Stimulated activated CD8-positive, alpha-beta memory T cell treated with anti-CD3 and anti-CD28 coated beads, Interleukin-7, amount 100 ng/mL, for 1 hour (primary cell): ENCODE measurements at places on chromosomes 7 and 10.

- no peak for DNase-seq
Observed at GRCh38 chr10:129810-130209, 5.4 kb upstream of the ZMYND11 start.

DNA sequence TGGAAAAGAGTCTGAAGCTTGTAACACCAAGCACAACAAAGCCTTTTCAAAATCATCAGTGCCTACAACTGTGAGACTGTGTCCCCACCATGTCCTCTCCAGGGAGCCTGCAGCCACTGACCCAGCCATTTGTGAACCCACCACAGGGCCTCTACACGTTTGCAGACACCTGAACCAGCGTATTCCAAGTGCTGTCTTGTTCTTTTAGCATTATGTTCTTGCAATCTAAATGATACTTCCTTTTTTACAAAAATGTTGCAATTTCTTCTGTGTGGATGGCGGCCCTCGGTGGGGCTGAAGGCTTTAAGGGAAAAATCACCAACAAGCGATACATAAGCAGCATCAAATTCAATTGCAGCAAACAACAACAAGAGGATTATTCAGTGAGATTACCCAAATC lies 403.2 kb upstream of the MGMT start:
- no peak for DNase-seq

GRCh38 chr7:22386206-22386858 lies 29.4 kb upstream of the RAPGEF5 start:
- DNase-seq, result no peak

DNA sequence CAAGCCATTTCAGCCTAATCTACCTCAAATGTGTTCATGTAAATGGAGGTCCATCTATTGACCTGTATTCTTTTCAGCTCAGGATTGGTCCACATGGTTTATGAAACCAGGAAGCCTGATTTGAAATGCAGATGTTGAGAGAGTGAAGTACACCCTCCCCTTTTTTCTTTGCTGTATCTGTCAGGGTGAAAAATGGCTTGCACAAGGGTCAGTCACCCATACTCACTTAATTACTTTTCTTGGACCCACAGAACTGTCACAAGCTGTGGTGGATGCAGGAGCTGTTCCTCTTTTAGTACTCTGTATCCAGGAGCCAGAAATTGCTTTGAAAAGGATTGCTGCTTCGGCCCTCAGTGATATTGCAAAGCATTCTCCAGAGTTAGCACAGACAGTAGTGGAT lies 41.2 kb downstream of the SPAG6 start:
- no peak for DNase-seq

DNA sequence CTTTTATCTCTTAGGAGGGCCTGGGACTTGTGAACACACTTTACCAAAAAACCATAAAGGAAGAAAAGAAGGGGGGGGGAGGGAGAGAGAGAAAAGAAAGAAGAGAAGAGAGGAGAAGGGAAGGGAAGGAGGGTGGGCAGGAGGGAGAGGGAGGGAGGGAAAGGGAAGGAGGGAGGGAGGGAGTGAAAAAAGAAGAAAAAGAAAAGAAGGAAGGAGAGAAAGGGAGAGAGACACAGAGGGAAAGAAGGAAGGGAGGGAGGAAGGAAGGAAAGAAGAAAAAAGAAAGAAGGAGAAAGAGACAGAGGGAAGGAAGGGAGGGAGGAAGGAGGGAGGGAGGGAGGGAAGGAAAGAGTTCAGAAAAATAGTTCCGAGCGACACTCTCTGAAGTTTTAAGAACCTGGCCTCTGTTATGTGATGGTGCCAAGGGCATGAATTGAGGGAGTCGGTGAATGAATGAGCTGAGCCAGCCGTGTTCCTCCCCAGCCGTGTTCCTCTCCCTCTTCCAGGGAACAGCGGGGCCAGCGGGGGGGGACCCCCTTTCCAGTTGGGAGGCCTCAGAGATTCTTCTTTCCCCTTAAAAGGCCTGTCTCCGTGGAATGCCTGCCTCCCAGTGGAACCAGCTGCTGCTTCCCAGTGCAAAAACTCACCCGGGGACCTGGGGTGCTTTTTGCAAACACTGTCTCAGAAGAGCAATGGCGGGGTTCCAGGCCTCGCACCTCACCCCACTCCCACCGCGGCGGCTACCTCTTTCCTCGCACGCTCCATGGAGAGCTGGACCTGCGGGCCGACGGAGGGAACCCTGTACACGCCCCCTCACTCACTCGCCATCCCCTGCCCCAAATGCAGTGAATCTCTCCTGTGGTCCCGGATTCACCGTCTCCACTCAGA lies 84.1 kb downstream of the FOXL3 start:
- no peak for DNase-seq

- DNase-seq, result no peak
Observed at GRCh38 chr7:155996718-155997280, 184.5 kb upstream of the SHH start.

DNA sequence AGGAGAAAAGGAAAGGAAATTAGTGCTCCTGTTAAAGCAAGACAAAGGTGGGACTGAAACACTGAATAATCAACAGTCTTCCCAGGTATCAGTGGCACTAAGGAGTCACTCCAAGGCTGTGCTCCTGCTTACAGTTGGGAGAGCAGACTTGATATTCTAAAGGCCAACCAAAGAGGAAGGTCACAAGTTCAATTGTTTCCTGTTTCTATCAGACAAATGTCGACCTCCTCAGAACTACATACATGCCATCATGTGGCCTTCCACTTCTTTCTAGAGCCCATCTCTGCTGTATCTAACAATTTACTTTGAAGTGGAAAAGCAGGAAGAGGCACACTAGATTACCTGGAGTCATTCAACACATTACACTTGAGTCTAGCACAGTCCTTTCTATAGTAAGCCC lies 3.4 kb downstream of the ZNF239 start:
- DNase-seq, result no peak

DNA sequence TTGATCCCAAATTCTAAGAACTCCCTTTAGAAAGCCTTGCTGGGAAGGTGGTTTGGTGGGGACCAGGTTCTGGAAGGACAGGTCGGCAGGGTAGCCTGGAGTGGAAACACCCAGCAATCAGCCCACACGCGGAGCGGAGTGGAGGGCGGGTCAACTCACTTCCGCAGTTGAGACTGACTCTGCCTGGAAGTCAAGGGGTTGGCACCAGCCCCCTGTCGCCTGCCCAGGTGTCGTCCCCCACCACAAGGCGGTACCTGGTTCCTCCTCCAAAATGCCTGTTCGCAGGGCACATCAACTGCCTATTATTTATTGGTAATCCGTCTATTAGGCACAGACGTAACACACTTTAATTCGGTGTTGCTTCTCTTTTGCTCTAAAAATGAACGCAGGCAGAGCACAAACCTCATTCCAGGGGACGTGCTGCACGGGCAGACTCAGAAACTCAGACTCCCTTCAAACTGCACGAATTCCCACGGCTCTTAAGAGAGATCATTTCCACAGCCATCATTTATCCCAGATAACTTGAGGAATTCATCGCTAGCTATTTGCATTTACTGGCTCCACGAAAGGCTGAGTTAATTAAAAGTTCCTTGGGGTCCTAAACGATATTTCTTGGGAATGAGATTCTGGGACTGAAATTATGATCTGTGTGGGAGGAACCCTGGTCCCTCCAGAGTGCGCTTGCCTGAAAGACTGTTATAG lies 248.2 kb upstream of the PPP2R2D start:
- no peak for DNase-seq

- no peak for DNase-seq
Observed at GRCh38 chr10:34811968-34812514, 3.1 kb downstream of the PARD3 start.

DNA sequence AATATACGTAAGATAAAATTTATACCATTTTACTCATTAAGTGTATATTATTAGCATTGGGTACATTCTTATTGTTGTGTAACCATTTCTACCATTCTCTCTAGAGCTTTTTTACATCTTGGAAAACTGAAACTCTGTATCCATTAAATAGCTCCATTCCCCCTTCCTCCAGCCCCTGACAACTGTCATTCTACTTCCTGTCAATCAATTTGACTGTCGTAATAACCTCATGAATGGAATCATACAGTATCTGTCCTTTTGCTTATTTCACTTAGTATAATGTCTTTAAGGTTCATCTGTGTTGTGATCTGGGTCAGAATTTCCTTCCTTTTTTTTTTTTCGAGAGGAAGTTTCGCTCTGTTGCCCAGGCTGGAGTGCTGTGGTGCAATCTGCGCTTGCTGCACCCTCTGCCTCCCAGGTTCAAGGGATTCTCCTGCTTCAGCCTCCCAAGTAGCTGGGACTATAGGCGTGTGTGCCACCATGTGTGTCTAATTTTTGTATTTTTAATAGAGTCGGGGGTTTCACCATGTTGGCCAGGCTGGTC lies 15.6 kb downstream of the ZRANB1 start:
- DNase-seq, result no peak

- DNase-seq, result no peak
Observed at GRCh38 chr7:141281311-141281710, 207.4 kb downstream of the TMEM178B start.

DNA sequence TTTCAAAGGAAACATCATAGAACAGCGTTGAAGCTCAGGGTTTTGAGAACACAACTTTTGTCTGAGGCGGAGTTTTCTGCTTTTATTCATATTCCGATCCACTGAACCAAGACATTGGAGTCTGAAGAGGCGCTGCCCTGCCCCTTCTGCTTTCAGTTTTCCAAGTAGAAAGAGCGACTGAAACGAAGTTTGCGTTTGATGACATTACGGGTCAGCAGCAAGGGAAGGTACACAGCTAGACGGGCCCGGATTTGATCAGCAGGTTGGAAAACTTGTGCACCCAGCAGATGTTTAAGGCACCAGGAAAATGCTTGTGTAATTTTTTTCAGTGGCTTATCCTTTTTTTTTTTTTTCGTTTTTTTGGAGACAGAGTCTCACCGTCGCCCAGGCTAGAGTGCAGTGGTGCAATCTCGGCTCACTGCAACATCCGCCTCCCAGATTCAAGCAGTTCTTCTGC lies 720 bp downstream of the SUN1 start:
- no peak for DNase-seq

- no peak for DNase-seq
Observed at GRCh38 chr7:38727184-38727940, 96.2 kb upstream of the AMPH start.

- no peak for DNase-seq
Observed at GRCh38 chr7:139103057-139103815, 6.3 kb downstream of the ZC3HAV1 start.

DNA sequence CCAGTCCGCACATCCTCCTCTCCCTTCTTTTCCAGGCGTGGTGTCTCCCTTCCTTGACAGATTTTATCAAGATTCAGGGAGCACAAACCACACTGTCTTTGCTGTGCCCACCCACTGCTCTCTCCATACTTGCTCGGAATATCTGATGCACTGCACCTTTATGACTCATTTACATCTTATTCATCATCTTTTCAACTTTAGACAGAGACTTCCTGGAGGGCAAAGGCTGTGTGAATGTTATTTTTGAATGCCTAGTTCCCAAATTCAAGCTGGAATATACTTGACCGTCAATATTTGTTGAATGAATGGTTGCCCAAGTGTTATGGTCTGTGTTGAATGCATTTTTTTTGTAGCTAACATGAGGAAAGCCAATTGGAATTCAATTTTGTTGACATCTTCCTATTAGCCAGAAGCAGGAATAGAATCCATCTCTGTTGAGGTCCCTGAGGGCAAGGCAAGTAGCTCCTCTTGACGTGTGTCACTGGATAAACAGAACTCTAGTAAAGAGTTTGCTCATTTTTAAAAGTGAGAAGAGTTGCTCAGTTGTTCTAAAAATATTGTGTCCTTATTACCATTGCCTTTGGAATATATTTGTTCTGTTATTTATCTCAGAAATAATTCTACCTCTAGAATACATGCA lies 95.0 kb downstream of the KLF6 start:
- DNase-seq, result no peak

GRCh38 chr7:144857463-144857862 lies 21.6 kb upstream of the TPK1 start:
- DNase-seq, result no peak

GRCh38 chr10:126867567-126868365 lies 37.5 kb upstream of the DOCK1 start:
- DNase-seq, result no peak

GRCh38 chr7:112145206-112145605 lies 61.0 kb downstream of the DOCK4 start:
- no peak for DNase-seq

DNA sequence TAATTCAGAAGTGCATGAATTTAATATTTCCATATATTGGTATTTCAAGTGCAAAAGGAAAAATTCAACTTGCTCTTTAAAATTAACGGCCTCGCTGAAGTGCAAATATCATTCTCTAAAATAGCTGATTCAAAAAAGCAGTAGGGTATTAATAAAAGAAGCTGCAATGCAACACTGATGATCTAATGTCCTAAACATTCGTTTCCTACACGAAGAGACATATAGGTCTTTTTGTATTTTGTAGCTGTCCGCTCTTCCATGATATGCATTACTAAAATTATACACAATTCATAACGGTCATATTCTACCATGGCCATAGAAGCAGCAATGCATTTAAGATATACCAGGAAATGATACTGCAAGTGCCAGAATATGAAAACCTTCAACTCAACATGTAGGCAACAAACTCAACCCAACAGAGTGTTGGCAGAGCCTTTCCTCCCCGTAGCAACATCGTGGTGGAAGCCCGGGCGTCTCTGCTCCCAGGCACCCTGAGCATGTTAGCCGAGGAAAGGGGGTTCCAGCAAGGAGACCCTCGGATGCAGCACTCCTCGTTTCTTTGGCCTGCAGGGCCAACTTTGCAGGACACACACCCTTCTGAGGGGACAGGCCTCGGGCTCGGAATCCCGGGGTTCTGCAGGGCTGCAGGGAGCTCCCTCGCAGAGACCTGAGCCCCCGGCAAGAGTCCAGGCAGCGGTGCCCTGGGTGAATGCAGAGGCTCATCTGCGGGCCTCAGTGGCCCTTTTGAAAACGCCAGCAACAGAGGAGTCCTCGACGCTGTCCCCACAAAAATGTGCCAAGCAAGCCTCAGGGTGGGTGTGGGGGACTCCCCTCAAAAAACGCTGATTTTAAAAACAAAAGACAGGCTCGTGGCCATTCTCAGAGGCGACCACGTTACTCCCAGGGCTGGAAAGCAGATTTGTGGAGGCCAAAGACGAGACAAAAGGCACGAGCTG lies 1.6 kb downstream of the FAM171A1 start:
- DNase-seq, result no peak

GRCh38 chr7:129778770-129779601 lies 167.5 kb downstream of the NRF1 start:
- no peak for DNase-seq

- no peak for DNase-seq
Observed at GRCh38 chr10:11236234-11236633, 218.6 kb downstream of the CELF2 start.

- DNase-seq, result no peak
Observed at GRCh38 chr7:9796241-9796640, 1177.4 kb upstream of the PHF14 start.

DNA sequence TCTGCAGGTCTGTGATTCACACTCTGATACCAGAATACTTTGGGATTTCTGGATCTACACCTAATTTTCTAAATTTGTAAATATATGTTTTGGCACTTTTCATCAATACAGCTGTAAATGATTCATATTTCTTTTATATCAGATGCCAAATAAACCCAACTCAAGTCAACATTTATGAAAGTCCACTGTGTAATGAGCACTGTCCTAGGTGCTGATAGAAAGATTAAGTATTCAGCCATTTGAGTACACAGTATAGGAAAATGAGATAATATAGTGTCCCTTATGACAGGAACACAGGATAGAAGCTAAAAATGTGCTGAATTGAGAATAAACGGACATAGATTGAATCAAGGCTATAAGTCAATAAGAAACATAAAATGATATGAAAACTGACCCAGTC lies 6.4 kb downstream of the ANXA7 start:
- no peak for DNase-seq

- no peak for DNase-seq
Observed at GRCh38 chr10:34778237-34778636, 36.9 kb downstream of the PARD3 start.

- no peak for DNase-seq
Observed at GRCh38 chr10:102679596-102679995, 34.6 kb downstream of the ARL3 start.

GRCh38 chr7:94509887-94510581 lies 425 bp downstream of the CASD1 start:
- no peak for DNase-seq
